Aorta (tissue), 5 donors: ENCODE measurements at places on chromosomes 1 and 21. TPM values are rescaled to one million over a fixed set of nuclear protein-coding genes. Genes with fewer than 3 reads are reported as not detected.
A peak's percentile ranks its signal among the peaks of the same experiment; 100 is the strongest.

GRCh38 chr21:25568246-25568645 is 39.0 kb downstream of the MRPL39 start:
- H3K4me1 ChIP-seq: no peaks in the 10 kb centered on the region
- H3K27ac ChIP-seq: no peak overlapping the region
- no peaks in the 10 kb centered on the region for H3K27me3 ChIP-seq
- H3K4me3 ChIP-seq: no peak overlapping the region
- DNase-seq: no peak

GRCh38 chr21:26273686-26274313 is 103.2 kb upstream of the APP start:
- no peaks in the 10 kb centered on the region for H3K27me3 ChIP-seq
- no peak overlapping the region for H3K27ac ChIP-seq
- DNase-seq: no peak
- no peaks in the 10 kb centered on the region for H3K36me3 ChIP-seq
- H3K4me1 ChIP-seq: no peaks in the 10 kb centered on the region
- H3K4me3 ChIP-seq: no peak overlapping the region

DNA sequence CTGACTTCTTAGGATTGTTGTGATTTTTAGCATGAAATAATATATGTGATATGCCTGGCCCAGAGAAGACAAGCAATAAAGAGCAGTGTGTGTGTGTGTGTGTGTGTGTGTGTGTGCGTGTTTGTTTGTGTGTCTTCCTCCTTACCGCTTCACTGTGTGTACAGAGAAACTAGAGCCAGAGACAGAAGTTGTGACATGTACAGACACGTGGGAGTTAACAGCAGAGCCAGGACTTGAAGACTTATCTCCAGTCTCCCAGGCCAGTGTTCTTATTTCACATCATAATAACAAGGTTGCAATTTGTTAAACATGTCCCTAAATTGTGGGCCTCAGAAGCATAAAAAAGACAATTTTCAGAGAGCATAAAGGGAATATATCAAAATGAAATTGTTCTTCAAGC is 192.0 kb upstream of the JUN start:
- no peaks in the 10 kb centered on the region for H3K36me3 ChIP-seq
- H3K27ac ChIP-seq: no peak overlapping the region
- DNase-seq: no peak
- H3K27me3 ChIP-seq: no peaks in the 10 kb centered on the region
- H3K4me1 ChIP-seq: no peaks in the 10 kb centered on the region

GRCh38 chr1:8434101-8434500 is 116.2 kb downstream of the SLC45A1 start:
- no peaks in the 10 kb centered on the region for H3K36me3 ChIP-seq
- H3K4me1 ChIP-seq: no peaks in the 10 kb centered on the region
- no peak overlapping the region for H3K27ac ChIP-seq
- no peak for DNase-seq
- no peak overlapping the region for H3K4me3 ChIP-seq
- no peaks in the 10 kb centered on the region for H3K27me3 ChIP-seq

GRCh38 chr21:41647806-41648561 is 118.9 kb downstream of the RIPK4 start:
- no peaks in the 10 kb centered on the region for H3K36me3 ChIP-seq
- no peaks in the 10 kb centered on the region for H3K27me3 ChIP-seq
- no peak overlapping the region for H3K4me3 ChIP-seq
- no peak for DNase-seq
- H3K4me1 ChIP-seq: no peaks in the 10 kb centered on the region

- H3K4me3 ChIP-seq: no peak overlapping the region
- H3K4me1 ChIP-seq: no peaks in the 10 kb centered on the region
- H3K27me3 ChIP-seq: no peaks in the 10 kb centered on the region
These were observed 1.6 kb downstream of the MFAP2 start for GRCh38 chr1:16978567-16979474.

DNA sequence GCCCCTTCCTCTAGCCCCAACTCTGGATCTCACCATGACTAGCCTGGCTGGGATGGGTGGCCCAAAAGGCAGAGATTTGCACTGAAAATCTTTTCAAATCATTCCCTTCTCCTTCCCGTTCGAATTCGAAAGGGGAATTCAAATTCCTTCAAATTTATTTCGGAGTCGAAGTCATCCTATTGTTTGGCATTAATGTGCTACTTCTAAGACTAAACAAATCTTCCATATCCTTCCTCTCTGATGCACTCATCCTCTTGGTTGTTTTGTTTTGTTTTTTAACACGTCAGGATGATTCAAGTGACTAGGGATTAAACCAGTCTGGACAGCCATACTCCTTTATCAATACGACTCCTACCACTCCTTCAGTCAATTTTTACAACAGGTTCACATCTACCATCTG is 95.5 kb upstream of the SGIP1 start:
- H3K27me3 ChIP-seq: no peaks in the 10 kb centered on the region
- no peak overlapping the region for H3K27ac ChIP-seq
- no peak for DNase-seq
- H3K4me3 ChIP-seq: no peak overlapping the region
- no peaks in the 10 kb centered on the region for H3K36me3 ChIP-seq

DNA sequence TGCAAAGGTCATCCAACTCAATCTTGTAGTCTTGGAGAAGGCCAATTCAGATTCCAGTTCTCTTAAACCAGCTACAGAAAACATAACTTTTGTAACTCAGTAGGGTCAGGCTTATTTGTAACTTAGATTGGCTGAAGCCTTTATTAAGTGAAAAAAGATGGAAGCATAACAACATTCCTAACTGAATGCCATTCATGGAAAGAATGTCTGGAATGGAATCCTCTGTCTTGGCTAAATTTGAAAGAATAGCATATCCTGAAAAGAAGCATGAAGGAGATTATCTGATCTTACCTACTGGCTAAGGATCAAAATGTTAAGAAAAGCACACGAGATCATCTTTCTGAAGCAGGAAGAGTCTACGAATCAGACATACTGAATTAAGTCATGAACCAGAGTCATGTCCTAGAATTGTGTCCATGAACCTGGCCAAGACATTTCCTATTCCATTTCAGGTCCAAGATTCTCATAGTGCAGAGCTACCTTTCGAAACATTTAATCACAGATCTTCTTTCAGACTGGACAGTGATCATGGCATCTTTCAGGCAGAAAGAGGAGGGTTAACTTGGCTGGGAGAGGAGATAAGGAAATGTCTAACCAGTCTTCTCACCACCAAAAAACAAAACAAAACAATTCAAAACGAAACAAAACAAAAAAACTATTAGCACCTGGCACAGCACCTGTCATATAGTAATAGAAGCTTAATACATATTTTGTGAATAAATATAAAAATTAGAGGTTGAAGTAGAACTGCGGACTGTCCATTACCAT is 75.6 kb downstream of the XCL2 start:
- H3K27me3 ChIP-seq: no peaks in the 10 kb centered on the region
- no peaks in the 10 kb centered on the region for H3K36me3 ChIP-seq
- no peak for DNase-seq
- peaks cover 9% of the 10 kb centered on the region for H3K4me1 ChIP-seq
- H3K4me3 ChIP-seq: no peak overlapping the region

DNA sequence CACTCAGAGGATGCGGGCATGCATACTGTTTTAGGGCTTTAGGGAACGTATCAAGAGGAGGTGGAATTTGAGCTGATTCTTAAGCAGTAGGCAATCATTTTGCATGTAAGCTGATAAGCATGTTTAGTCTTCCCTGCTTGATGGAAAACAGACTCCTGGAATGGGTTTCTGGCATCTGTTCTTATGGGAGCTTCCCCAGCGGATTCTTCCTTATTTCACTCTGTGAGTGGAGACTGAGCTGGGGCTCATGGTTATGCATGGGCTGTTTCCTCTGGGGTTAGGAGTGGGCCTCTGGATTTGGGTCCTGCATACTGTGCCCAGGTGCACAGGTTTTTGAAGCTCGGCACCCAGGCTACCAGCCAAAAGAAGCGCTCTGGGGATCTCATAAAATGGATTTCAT is 93.4 kb downstream of the DIRAS3 start:
- DNase-seq: no peak
- H3K27ac ChIP-seq: no peak overlapping the region
- no peaks in the 10 kb centered on the region for H3K27me3 ChIP-seq
- H3K4me1 ChIP-seq: no peaks in the 10 kb centered on the region
- no peaks in the 10 kb centered on the region for H3K36me3 ChIP-seq
- H3K4me3 ChIP-seq: no peak overlapping the region

- H3K27me3 ChIP-seq: no peaks in the 10 kb centered on the region
- no peak for DNase-seq
- no peaks in the 10 kb centered on the region for H3K4me1 ChIP-seq
- H3K36me3 ChIP-seq: no peaks in the 10 kb centered on the region
- H3K4me3 ChIP-seq: peak within 1 kb of the TSS; percentile 95
- peak within 1 kb of the TSS; percentile 99 for H3K27ac ChIP-seq
These were observed at the start of gene GBP3 for GRCh38 chr1:89022167-89022959. Gene GBP3 (minus strand): TSS chr1:89022866. CDS start chr1:89020721, 2,145 bp downstream.

DNA sequence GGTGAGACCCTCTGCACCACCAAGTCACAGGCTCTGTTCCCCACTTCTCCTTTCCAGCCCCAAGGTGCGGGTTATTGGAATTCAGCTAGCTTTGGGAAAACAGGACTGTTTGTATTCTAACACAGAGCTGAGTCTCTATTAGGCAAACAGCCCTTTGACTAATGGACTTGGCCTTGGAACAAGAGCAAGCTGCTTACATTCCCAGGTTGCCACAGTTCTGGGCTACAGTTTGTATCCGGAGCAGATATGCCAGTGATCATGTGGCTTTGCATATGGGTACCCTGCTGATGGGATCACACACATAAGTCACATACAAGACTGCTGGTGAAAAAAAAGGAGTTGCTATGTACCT is 110.5 kb upstream of the COA6 start:
- no peaks in the 10 kb centered on the region for H3K4me1 ChIP-seq
- no peaks in the 10 kb centered on the region for H3K36me3 ChIP-seq
- H3K27ac ChIP-seq: no peak overlapping the region
- no peaks in the 10 kb centered on the region for H3K27me3 ChIP-seq
- no peak for DNase-seq
- no peak overlapping the region for H3K4me3 ChIP-seq

GRCh38 chr1:145953861-145954260 is 4.0 kb downstream of the LIX1L start:
- H3K27ac ChIP-seq: no peak overlapping the region
- no peaks in the 10 kb centered on the region for H3K27me3 ChIP-seq
- no peaks in the 10 kb centered on the region for H3K36me3 ChIP-seq
- no peak for DNase-seq

DNA sequence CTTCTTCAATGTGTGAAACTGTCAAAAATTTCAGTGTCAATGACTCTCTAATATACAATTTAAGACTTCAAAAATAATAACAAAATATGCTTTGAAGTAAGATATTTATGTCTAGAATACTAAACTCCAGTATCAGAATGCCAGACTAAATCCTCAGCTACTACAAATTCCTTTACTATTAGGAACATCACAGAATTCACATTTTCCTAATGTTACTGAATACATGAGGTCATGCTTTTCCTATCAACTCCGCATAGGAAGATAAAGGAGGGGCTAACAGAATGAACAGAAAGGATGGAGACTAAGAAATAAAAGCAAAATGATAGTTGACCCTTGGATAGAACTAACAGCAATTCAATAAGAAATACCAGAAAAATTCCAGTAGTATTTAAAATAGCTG is 292.7 kb downstream of the SDCCAG8 start:
- no peak overlapping the region for H3K4me3 ChIP-seq
- no peak for DNase-seq
- H3K27me3 ChIP-seq: no peaks in the 10 kb centered on the region
- H3K36me3 ChIP-seq: no peaks in the 10 kb centered on the region
- no peaks in the 10 kb centered on the region for H3K4me1 ChIP-seq

DNA sequence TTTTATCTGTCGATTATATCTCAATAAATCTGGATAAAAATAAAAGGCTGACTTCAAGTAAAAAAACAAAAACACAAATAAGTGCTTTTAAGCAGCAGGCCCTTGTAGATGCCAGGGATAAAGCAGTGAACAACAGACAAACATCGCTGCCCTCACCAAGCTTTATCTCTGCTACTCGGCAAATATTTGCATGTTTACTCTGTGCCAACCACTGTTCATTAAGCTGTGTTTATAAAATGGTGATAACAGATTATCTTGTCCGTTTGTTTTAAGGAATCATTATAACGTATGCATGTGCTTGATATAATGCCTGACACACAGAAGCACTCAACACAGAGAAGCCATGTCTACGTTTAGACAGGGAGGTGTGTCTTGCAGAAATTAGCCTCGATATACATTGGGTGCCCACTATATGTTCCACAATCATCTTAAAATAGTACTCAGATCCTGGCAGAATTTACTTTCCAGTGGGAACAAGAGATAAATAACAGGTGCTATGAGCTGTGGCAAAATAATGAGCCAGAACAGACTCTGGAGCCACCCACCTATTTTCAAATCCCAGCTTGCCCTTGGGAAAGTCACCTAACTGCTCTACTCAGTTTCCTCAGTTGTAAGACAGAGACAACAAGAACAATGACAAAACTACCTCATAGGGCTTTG is 47.2 kb downstream of the TRIT1 start:
- H3K36me3 ChIP-seq: no peaks in the 10 kb centered on the region
- no peak overlapping the region for H3K4me3 ChIP-seq
- no peaks in the 10 kb centered on the region for H3K4me1 ChIP-seq
- no peak for DNase-seq
- H3K27ac ChIP-seq: no peak overlapping the region
- H3K27me3 ChIP-seq: no peaks in the 10 kb centered on the region

- no peak for DNase-seq
- H3K4me3 ChIP-seq: no peak overlapping the region
- H3K36me3 ChIP-seq: no peaks in the 10 kb centered on the region
- no peaks in the 10 kb centered on the region for H3K27me3 ChIP-seq
- H3K27ac ChIP-seq: no peak overlapping the region
- no peaks in the 10 kb centered on the region for H3K4me1 ChIP-seq
These were observed 93.1 kb downstream of the SLC16A1 start for GRCh38 chr1:112862753-112863426.

- no peaks in the 10 kb centered on the region for H3K27me3 ChIP-seq
- H3K4me1 ChIP-seq: no peaks in the 10 kb centered on the region
- no peak overlapping the region for H3K27ac ChIP-seq
These were observed 21.8 kb downstream of the GBP2 start for GRCh38 chr1:89104147-89104546.

DNA sequence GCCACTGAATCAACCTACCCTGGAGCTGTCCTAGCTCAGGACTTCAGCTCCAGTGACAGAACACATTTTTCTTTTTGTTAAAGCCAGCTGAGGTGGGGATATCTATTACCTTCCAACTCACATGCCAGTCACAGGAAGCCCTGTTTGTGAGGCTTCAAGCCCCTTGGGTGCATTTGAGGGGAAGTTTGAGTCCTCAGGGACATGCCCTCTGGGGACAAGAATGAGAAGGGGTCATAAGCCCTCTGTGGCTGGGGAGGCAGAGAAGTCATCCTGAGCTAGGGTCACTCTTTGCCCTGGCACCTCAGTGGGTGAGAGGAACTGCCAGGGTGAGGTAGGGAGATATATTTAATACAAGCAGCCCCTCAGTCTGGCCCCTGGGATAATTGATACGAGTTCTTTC is 33.5 kb upstream of the CLDN14 start:
- no peak overlapping the region for H3K4me3 ChIP-seq
- no peaks in the 10 kb centered on the region for H3K4me1 ChIP-seq
- no peaks in the 10 kb centered on the region for H3K36me3 ChIP-seq
- no peak overlapping the region for H3K27ac ChIP-seq
- H3K27me3 ChIP-seq: no peaks in the 10 kb centered on the region

BEST4 gene
- 0.32 TPM for total RNA-seq

C4BPA gene
- total RNA-seq: not detected

PMF1 gene
- total RNA-seq: 38.5 TPM

LAD1 gene
- not detected for total RNA-seq
